Activated naive CD4-positive, alpha-beta T cell treated with anti-CD3 and anti-CD28 coated beads, Interleukin-2, amount 50 U/mL, for 16 hours (primary cell): ENCODE measurements at places on chromosomes 5 and 9.

GRCh38 chr5:159658266-159658925, 257.9 kb upstream of the ADRA1B start:
- no peak for DNase-seq

DNA sequence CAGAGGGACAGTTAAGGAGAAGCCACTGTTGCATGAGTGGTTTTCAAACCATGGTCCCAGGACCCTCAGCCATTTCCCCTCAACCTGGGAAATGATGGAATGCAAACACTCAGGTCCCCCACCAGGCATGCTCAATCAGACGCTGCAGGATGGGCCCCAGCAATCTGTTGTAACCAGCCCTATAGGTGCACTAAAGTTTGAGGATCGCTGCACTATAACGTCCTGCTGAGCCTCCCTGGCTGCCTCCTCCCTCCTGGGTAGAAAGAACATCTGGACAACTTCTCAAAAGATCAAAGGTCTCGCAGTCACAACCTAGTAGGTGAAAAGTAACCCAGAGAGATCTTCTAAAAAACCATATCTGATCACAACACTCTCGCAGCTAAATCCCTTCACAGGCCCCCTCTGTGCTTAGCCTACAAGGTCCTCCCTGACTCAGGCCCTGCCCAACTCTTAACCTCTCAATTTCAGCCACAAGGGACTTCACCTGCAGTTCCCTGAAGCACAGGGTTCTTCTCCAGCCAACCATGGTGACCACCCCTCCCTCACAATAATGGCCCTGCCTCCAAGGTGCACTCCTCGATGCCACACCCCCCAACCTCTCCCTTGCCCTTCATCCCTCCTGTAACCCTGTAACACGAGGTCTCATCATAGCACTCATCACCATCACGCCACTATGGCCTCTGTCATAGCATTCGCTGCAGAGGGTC, 3.5 kb downstream of the SHB start:
- no peak for DNase-seq

DNA sequence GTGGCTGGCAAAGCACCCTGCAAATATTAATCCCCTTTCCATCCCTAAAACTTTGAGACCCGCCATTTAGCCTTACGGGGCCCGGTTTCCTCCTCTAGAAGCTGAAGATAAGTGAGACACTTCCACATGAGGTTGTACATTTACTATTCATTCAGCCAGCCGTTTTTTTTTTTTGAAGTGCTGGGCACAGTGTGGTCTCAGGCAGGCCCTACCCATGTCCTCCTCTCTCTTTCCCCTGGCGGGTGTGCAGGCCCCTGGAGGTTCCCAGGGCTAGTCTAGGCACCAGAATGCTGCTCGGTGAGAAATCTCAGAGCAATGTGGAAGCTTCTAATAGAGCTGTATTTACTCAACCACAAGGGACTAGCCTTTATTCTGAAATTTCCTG, 107.4 kb upstream of the LARP1 start:
- DNase-seq: no peak

DNA sequence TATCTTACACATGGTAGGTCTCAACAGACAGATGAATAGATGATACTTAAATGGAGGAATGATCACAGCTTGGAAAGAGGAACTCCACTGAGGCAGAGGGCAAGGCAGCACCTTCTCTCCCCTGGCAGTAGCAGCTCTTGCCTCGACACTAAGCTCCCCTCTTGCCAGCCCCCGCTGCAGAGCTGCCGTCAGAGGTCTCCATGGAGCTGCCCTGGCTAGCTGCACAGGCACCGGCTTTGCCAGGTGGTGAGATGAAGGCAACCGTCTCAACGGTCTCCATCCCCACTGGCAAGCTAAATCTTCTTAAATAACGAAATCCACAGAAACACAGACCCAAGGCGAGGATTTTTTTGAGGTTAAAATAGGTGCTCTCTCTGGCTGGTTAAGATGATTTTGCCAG, 81.2 kb downstream of the CRB2 start:
- no peak for DNase-seq

GRCh38 chr5:1312993-1313833, 18.3 kb upstream of the TERT start:
- DNase-seq: no peak

DNA sequence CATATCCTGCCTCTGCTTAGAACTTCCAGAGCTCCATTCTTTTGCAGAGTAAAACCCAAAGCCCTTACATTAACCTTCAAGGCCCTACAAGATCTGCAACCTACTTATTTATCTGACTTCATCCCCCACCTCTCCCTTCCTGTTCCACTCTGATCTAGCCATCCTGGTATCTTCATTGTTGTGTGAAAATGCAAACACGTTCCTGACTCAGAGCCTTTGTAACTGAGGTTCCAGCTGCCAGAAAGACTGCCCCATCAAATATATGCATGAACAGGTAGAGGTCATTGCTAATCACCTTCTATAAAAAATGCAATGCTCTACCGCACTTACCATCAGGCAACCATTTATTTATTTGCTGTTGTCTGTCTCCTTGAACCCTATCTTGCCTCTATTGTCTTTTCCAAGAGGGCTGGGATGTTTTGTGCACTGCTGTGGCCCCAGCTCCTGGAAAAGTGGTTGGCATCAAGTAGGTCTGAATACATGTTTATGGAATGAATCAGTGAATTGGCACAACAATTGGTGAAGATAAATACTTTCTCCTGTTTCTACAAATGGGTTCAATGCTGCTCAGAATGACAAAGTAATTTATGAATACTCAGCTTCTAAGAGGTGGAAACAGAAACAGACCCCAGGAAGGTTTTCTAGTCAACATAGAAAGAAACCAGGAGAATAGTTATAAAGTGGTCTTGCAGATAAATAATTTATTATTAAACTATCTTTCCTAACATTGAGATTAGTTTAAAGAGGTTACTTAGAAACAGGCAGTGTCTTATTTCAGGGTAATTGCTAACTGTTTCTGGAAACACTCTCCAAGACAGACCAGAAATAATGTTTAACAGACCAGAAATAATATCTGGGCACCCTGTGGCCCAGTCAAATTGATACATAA, 230.6 kb upstream of the CD180 start:
- DNase-seq: no peak

- no peak for DNase-seq
Measured at GRCh38 chr9:116843863-116844620, 156.9 kb downstream of the TRIM32 start.
